ENCODE measurements at places on chromosomes 11 and 22. TPM values are rescaled to one million over a fixed set of nuclear protein-coding genes. Genes with fewer than 3 reads are reported as not detected.

SLC22A9 gene
- not detected for total RNA-seq

DNA sequence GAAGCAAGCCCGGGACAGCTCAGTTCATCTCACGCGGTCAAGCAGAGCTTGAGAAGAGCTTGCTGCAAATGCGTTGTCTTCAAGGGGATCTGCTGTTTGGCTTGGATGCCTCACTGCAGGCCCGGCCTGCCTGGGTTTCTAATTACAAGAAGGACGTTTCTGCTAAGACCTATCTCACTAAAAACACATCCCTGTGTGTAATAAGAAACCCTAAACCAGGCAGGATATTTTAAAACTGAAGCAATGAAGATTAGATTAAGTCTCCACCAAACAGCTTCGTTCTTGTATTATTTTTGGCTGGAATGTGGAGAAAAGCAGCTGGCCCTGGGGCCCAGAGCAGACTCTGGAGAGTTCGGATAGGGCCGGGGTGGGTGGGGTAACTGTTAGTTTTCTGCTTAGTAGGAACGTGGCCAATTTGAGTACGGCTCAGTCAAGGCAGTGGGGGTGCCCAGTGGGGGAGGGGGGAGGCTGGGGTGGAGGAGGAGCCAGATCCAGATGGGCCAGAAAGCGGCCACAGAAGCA, 6.0 kb downstream of the PKNOX2 start:
- no peaks in the 10 kb centered on the region for H3K36me3 ChIP-seq
- peak overlapping the region; percentile 94 for H3K27ac ChIP-seq

KRTAP5-10 gene
- total RNA-seq = 0.31 TPM

DNA sequence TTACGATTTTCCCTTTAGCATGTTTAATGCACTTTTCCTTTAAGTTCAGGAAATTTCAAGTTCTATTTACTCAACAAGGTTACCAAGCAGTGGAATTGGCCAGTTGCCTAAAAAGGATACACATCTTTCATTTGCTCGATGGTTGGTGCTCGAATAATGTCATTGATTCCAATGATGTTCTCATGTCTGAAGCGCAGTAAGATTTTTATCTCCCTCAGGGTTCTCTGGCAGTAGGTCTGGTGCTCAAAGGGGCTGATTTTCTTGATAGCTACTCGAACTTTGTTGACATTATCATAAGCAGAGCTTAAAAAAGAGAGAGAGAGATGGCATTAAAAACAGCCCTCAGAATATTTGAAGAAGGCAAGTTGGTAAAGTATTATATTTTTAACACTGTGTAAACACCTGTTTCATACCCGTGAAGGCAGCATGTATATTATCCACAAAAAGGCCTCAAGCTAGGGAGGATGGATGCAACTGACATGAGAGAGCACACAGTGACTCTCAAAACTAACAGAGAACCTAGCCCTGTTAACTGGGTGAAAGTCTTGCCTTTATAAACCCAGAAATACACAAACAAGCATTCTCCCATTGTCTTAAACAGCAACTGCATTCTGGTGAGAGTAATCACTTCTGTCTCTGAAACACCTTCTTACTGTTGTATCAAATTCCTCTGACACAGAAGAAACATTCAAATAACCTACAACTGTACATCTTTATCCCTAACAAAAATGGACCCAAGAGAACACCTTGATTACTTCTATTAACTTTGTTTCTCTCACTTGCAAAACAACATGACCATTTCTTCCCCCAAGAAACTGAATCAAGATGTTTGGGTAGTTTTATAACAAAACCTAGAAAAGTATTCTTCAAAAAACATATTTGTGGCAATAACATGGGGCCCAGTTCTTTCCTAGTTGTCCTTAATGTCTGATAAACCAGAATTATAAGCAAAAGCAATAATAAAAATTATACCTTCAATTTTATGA, 59.6 kb downstream of the MAPK1 start:
- peak overlapping the region; percentile 61 for H3K27ac ChIP-seq
- peaks cover 20% of the 10 kb centered on the region for H3K36me3 ChIP-seq
- no peak overlapping the region for H3K4me3 ChIP-seq
- H3K4me1 ChIP-seq = peaks cover 15% of the 10 kb centered on the region
- DNase-seq = no peak

GRCh38 chr11:119099711-119100110, 1.9 kb downstream of the DPAGT1 start:
- no peak overlapping the region for H3K27ac ChIP-seq
- no peak overlapping the region for H3K4me3 ChIP-seq
- H3K27me3 ChIP-seq = no peaks in the 10 kb centered on the region
- peaks cover 38% of the 10 kb centered on the region for H3K4me1 ChIP-seq
- no peak for DNase-seq
- peaks cover 20% of the 10 kb centered on the region for H3K36me3 ChIP-seq

- no peak for DNase-seq
- peaks cover 55% of the 10 kb centered on the region for H3K36me3 ChIP-seq
- no peak overlapping the region for H3K4me3 ChIP-seq
- no peak overlapping the region for H3K27ac ChIP-seq
- no peaks in the 10 kb centered on the region for H3K27me3 ChIP-seq
These were observed 14.2 kb downstream of the MADD start for GRCh38 chr11:47284151-47284550.

DNA sequence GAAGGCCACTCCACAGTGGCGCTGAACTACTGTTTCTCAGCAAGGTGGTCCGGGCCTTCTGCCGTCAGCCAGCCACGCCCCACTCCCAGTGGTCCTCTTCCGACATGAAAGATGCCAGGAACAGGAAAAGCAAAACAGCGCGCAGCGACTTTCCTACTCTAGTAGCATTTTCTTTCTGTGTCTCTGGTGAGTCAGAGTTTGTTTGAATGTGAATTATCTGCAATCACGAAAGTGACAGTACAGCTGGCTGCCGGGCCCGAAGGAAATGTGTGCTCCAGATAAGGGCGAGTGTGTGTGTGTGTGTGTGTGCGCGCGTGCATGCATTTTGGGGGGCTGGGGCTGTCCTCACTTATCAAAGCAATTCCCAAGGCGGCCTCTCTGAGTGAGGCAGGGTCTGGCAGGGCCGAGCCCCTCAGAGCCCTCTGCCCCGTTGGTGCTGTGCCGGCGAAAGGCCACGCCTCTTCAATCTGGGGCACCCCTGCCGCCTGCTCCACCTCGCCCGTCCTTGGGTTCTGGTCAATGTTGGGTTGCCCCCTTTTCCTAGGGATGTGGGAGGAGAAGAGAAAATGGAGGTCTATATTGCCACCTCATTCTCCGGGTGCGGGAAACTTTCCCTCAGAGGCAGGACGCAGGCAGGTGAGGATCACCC, 288.5 kb downstream of the KIRREL3 start:
- H3K27ac ChIP-seq = no peak overlapping the region
- no peaks in the 10 kb centered on the region for H3K4me1 ChIP-seq
- DNase-seq = no peak
- H3K27me3 ChIP-seq = peaks cover 50% of the 10 kb centered on the region
- no peak overlapping the region for H3K4me3 ChIP-seq

DNA sequence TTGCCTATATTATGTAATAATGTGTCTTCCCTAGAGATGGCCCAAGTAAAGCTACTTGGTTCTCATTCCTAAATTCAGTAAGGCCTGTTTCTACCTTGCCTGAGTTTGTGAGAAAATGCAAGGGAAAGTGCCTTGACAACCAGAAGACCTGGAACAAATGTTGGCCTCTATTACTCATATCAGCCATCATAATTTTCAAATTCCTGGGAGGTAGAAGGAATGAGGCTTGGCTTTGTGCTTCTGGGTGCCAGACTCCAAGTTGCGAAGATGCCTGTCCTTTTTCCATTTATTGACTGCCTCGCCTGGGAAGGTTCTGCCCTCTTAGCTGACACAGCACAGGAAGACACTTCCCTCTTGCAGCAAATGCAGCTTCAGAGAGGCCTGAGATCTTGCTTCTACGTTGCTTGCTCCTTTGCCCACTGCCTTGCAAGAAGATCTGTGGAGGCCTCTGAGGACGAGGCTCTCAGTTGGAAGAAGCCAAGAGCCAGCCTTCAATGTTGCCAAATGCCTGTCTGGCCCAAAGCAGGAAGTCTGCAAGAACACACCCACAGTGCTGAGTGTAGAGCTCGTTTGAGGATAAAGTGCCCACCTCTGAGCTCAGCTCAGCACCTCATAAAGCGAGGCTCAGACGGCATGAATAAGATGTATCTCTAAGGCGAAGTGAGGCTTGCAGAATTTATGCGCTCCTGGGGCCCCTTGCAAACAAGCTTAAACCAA, 120.1 kb downstream of the GALNT18 start:
- H3K4me3 ChIP-seq = no peak overlapping the region
- no peak for DNase-seq
- peaks cover 10% of the 10 kb centered on the region for H3K27me3 ChIP-seq

Measured in mesothelial cell of epicardium (in vitro differentiated cells).